ENCODE measurements at places on chromosomes 3 and 15.

DNA sequence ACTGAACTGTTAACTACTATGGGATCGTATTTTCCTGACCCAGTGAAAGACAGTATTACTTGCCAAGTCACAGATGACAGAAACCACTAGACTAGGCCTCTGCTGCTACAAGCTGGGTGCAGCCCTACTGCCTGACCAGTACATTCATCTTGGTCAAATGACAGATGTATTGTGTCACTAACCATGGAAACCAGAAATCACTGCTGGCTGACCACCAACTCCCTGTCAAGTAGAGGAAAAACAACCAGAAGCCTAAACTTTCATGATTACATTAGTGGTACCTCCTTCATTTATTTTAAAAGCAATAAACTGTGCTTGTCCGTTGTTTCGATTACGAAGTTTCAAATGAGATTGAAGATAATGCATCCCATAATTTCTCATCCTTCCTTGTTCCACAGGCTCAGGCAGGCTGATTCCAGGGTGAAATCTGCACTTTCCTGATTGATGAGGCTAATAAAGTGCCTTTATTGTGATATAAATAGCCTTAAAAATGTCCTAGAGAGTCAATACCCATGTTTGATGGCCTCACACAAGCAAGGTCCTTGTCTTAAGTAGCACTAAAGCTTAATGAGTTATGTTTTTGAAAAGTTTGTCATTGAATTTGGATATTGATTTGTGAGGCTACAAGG, 309.7 kb downstream of the LSAMP start:
- DNase-seq = peak; percentile 18

DNA sequence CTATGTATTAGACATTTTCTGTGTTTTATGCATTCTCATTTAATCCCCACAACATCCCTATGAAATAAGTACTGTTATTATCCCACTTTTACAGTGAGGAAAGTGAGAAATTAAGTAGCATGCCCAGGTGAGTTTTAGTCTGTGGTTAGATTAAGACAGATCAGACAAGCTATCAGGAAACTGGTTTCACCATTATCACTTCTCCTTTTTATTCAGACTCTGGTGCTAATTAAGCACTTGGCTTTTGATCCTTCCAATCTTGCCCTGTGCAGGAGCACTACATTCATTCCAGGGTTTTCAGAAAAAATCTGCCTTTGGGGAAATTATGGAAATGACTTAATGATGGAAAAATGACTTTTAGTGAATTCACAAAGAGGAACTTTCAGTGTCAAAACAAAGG, 115.2 kb downstream of the TMEM108 start:
- no peak for DNase-seq

DNA sequence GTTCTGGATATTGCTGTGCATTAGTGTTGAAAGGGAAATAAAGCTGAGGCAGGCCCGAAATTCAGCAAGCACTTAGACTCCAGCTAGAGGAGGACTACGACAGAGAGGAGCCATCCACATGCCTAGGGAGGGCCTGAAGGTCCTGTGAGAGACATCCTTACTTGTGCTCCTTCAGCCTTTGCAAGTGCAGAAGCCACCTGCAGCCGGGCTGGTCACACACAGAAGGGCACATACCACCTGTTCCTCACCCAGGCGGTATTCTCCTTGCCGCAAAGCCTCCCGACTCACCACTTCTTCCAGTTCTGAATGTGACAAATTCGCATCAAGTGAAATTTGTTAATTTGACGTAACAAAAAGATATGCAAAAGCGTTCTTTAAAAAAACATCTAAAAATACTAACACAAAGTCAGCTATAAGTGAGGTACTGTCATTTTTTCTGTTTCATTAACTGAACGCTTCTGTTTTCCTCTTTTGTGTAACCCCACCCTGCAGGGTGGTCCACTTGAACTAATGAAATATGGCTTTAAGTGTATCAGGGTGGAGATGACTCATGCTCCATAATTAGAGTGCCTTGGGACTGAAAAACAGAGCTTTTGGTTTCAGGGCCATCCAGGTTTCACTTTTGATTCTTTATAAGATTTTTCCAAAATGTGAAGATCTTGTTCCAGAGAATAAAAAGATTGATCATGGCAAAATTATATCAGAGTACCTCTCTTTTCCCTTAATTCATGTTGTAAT, 467.9 kb upstream of the ATP11B start:
- DNase-seq = no peak

GRCh38 chr3:37577697-37578096, 284.0 kb upstream of the CTDSPL start:
- no peak for DNase-seq

DNA sequence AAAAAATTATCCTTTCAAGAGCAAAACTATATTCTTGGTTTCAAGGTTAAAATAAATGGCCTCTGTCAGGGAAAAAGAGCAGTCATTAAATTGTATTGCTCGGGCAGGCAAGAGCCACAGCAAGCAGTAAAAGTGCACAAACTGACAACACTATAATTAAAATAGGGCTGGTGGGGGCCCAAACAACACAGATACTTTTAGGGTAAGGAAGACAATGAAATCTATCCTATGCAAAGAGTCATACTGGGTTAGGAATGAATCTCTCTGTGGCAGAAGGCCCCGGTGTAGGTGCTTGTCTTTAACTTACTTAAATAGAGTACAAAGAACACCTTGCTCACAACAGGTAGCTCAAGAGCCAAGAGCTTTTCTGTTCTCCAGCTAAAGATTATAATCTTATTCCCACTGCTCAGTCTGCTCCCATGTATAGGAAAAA, 94.7 kb downstream of the DLG1 start:
- no peak for DNase-seq

GRCh38 chr15:89797678-89798201, 16.9 kb downstream of the ANPEP start:
- DNase-seq = no peak

DNA sequence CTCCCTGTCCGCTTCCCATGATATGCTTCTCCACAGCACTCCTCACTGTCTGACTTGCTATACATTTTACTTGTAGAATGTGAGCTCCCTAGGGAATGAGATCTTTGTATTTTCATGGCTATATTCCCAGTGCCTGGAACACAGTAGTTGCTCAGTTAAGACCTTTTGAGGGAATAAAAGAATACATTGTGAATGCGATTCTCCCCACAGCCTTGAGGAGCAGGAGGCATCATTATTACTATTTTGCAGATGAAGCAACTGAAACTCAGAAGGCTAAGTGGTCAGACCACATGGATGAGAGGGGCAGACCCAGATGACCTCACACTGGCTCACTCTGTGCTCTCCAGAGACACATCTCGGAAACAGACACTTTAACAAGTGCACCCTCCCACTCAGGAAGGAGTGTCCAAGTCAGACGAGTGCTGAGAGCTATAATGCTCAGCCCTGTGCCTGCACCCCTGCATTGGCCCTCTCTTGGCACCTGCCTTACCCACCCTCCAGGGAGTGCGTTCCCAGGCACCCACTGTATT, 46.8 kb downstream of the SST start:
- no peak for DNase-seq

- no peak for DNase-seq
Measured at GRCh38 chr3:59115364-59116232, 65.8 kb upstream of the CFAP20DC start.

- no peak for DNase-seq
Measured at GRCh38 chr3:66747696-66748095, 246.9 kb upstream of the LRIG1 start.

GRCh38 chr15:45148076-45149059, 18.6 kb downstream of the DUOX1 start:
- no peak for DNase-seq

- no peak for DNase-seq
Measured at GRCh38 chr15:52199271-52199670, 8.1 kb upstream of the GNB5 start.

DNA sequence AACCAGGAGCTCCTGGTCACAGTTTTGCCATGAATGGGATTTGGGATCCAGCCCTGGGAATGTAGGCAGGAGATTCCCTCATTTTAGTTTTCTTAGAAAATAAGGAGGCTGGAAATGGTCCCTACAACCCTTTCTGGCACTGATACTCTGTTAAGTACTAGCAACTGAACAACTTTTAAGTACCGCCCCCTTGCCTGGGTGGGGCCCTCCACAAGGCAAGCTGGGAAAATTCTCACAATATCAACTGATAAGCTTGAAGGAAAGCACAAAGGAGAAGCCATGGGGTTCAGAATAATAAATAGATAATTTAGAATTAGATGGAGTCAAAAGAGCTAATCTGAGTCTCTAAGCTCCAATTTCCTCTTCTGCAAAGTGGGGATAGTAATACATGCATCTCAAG, 4.2 kb upstream of the DGKG start:
- no peak for DNase-seq

DNA sequence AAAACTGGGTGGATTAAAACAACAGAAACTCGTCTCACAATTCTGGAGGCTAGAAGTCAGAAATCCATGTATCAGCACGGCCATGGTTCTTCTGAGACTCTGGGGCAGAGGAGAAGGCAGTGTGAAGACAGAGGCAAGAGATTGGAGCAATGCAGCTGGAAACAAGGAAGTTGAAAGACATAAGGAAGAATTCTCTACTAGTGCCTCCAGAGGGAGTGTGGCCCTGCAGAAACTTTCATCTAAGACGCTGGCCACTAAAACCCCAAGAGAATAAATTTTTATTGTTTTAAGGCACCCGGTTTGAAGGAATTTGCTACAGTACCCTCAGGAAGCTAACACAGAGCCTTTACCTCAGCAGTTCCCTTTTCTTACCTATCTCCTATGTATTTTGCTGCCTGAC, 1012.2 kb upstream of the CADM2 start:
- no peak for DNase-seq

- DNase-seq = no peak
Measured at GRCh38 chr3:52636673-52637072, 49.0 kb downstream of the PBRM1 start.

- DNase-seq = no peak
Measured at GRCh38 chr3:39193391-39193790, 996 bp upstream of the XIRP1 start.

- no peak for DNase-seq
Measured at GRCh38 chr3:98821063-98821462, 57.9 kb downstream of the ST3GAL6 start.

DNA sequence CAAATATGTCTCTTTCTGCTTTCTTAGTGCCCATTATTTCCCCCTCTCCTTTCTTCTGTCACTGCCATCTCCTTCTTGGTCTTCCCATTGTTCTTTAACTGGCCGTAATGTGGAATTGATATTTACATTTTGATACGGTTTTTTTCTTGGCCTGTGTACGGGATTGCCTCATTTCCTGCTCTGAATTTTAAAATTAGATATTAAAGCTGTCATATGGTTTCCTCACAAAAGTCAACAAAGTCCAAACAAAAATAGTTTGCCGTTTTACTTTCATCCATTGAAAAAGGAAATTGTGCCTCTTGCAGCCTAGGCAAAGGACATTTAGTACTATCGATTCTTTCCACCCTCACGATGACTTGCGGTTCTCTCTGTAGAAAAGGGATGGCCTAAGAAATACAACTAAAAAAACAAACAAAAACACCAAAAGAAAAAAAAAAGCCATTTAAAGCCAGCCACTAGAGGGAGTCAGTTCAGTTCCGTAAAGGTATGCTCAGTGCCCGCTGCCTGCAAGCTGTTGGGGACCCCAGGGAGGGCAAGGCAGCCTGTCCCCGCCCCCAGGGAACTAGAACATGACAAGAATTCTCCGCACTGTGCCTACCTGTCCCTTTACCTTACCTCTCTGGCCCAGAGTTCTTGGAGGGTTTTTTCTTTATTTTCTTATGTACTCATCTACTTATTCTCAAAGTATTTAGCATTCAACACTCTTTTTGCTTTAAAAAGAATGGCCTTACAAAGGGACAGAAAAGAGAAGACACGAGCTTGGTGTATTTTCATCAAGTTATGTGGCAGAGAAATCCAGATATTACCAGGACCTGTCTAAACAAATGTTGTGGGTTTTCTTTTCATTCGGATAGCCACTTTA, 30.0 kb upstream of the NR2E3 start:
- DNase-seq = peak; percentile 37

GRCh38 chr3:105516972-105517371, 150.3 kb downstream of the ALCAM start:
- DNase-seq = no peak

DNA sequence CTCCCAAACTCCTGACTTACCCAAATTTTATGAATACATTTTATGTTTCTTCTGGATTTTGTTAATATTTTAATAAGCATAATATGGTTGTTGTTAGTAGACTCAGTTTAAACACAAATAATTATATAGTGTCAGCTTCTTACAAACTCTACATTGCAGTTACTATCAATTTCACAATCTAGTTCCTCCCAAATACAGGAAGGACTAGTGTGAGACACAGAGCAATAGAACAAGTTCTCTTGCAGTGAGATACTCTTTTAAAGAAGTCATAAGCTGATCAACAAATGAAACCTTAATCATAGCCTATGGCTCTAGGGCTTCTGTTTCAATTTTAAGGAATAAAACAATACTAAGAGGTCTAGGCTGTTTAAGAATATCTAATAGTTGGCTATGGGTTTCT, 86.1 kb downstream of the SAMMSON start:
- DNase-seq = no peak

DNA sequence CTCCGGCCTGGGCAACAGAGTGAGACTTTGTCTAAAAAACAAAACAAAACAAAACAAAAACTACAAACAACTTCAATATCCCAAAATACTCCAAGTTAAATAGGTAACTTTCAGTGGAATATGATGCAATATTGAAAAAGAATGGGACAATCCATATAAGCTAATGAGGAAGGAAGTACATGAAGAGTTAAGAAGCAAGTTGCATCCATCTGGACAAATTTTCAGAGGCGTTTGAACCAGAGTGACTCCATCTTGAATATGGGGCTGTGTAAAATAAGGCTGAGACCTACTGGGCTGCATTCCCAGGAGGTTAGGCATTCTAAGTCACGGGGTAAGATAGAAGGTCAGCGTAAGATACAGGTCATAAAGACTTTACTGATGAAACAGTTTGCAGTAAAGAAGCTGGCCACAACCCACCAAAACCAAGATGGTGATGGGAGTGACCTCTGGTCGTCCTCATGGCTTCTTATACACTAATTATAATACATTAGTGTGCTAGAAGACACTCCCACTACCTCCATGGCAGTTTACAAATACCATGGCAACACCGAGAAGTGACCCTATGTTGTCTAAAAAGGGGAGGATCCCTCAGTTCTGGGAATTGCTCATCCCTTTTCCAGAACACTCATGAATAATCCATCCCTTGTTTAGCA, 58.1 kb upstream of the LCTL start:
- no peak for DNase-seq

GRCh38 chr15:64209680-64210334, 47.0 kb upstream of the PPIB start:
- DNase-seq = no peak

GRCh38 chr3:32037932-32038267, 56.4 kb downstream of the ZNF860 start:
- DNase-seq = no peak

- DNase-seq = no peak
Measured at GRCh38 chr3:14440531-14441239, 38.3 kb downstream of the SLC6A6 start.

- no peak for DNase-seq
Measured at GRCh38 chr3:94619643-94620042, 556.8 kb downstream of the NSUN3 start.

Measured in cerebellum (tissue), 4 donors.